ENCODE measurements at places on chromosomes 12 and 14.
A peak's percentile ranks its signal among the peaks of the same experiment; 100 is the strongest.

DNA sequence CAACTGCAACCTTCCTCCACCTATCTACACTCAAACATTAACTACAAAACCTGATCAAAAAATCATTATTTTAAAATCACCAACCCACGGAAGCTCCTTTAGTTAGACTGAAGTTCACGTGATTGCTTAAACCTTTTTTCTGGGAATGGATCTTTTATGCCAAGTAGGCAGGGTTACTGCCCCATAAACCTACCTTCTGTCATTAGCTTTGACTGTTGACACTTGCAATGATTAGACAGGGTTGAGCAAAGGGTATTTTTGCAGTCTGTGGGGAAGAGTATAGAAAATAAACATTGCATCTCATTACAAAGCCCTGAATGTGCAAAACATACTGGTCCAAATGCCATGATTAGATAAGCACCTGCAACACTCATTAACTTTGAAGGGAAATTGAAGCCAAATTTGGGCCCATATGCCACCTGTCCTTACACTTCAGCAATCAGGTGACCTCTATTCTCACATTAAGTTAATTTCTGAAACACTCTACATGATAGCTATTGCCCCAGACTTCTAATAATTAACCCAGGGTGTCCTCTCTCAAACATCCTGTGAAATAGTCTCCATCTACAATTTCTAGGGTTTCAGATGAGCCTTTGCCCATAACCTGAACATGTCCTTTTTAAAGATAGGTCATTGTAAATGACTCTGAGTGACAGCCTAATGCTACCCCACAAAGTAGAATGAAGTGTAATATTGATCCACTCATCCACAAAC is 156.0 kb upstream of the PLEKHG7 start:
- no peak for DNase-seq

- no peak for DNase-seq
These were observed 40.0 kb downstream of the GPR65 start for GRCh38 chr14:88044776-88045446.

- DNase-seq, result no peak
These were observed 457 bp downstream of the SOCS2 start for GRCh38 chr12:93572712-93573551.

- DNase-seq, result no peak
These were observed 50.5 kb downstream of the R3HDM2 start for GRCh38 chr12:57380300-57380699.

DNA sequence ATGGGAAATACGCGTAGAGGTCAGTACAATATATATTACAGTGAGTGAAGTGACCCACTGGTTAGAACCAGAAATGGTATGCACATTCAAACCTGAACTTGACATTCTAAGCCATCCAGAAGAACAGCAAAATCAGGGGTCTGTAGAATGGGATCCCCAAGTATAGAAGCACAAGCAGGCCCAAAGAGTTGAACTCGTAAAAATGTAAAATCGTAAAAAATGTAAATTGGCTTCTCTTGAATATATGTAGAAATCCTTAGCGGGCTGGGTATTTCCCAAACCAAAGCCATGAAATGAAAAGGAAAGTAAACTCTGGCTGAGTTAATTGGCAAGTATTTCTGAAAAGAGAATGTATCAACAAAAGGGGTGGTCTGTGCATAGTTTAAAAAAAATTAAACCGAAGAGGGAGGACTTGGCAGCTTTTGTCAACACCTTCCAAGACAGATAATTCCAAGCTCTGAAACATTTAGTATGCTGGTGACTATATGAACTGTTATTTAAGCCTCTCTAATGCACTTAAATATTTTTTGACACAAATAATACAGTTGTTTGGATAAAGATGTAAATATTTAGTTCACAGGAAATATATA is 1505.6 kb upstream of the FLRT2 start:
- no peak for DNase-seq

DNA sequence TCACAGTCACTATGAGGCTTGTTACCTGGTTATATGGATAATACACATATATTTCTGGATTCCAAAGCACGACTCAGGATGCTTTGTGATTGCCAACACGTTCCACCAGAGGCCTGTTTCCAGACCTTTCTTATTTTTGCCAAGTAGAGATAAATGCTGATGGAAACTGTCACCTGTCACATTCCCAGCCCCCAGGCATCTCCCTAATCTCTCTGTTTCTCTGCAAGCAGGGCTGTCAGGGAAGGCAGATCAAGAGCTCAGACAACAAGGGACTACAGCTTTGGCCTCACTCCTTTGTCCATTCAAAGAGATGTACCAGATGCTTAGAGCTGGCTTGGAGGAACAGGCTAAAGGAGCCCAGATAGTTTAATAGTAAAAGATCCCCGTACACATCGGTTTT is 21.8 kb upstream of the DDHD1 start:
- no peak for DNase-seq

- DNase-seq, result no peak
These were observed 182.5 kb downstream of the SLC2A13 start for GRCh38 chr12:39923364-39923763.

GRCh38 chr14:61696753-61697318 is 1.5 kb downstream of the HIF1A start:
- no peak for DNase-seq

- DNase-seq, result no peak
These were observed 67.2 kb upstream of the PTGR2 start for GRCh38 chr14:73784181-73784987.

DNA sequence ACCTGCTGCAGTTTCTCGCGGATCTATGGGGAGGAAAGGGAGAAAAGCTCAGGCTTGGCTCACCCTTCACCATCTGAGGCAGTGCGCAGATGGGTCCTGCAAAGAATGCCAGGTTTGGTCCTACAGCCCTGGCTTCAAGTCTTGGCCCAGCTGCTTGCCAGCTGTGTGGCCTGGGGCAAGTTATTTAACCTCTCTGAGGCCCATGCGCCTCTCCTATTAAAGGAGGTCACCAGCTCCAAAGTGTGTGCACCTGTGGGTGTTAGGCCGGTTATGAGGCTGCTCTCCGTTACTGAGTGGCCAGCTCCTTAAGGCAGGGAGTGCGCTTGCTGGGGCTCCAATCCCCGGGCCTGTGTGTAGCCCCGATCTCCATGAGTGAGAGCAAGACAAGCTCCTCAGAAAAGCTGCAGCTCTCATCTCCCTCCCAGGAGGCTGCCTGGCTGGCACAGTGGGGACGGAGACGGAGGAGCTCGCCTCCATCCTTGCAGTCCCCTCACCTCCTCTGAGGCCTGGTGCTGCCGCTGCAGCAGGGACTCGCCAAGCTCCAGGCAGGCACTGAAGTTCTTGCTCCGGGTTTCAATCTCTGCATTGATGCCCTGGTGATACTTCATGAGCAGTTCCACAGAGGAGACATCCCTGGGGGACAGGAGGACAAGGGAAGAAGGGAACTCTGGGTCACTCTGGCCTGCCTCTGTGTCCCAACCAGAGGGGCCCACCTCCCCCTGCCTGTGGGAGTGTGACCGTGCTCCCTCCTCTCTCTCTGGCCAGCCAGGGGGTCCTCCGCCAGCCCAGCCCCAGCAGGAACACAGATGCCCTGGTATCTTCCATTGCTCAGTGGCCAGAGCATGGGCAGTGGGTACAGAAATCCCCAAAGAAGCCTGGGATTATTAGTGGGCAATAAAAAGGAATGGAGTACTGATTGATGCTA is 65.1 kb downstream of the PLEKHG3 start:
- no peak for DNase-seq

GRCh38 chr12:42910656-42911055 is 321.1 kb upstream of the PRICKLE1 start:
- DNase-seq, result no peak

- peak; percentile 27 for DNase-seq
These were observed 9.0 kb downstream of the TMBIM6 start for GRCh38 chr12:49750027-49750995.

DNA sequence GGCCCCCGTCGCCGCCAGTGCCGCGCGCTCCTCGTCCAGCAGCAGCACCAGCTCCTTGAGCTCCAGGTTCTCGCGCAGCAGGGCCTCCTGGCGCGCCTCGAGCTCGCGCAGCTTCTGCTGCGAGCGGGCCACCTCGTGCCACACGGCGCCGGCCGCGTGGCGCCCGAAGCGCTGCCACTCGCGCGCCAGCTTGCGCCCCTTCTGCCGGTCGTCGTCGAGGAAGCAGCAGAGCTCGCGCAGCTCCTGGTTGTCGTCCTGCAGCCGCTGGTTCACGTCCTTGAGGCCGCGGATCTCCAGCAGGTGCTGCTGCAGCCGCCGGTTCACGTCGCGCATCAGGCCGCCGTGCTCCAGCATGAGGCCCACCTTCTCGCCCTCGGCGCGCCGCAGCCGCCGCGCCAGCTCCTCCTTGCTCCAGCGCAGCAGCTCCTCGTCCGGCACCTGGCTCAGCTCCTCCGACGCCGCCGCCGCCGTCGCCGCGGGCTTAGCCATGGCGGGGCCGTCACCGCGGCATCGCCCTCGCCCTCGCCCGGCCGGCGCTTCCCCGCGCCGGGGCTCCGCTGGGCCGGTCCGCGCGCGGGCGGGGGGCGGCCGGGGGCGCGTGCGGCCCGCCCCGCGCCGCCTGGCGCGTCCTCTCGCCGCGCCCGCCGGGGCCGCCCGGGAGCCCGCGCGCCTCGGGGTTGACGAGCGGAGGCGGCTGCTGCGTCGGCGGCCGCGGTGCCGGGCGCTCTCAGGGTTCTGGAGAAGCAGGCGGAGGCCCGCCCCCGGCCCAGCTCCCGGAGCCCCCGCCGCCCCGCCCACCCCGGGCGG is at the start of gene CCDC85C:
TSS of gene CCDC85C (minus strand) at position 737 of the 807 bp plus-strand sequence. CDS start at position 489, 248 bp downstream.
- DNase-seq, result peak; percentile 3

GRCh38 chr14:53412819-53413675 is 259.9 kb upstream of the DDHD1 start:
- no peak for DNase-seq

GRCh38 chr12:125453751-125454150 is 388.5 kb downstream of the AACS start:
- DNase-seq, result no peak

DNA sequence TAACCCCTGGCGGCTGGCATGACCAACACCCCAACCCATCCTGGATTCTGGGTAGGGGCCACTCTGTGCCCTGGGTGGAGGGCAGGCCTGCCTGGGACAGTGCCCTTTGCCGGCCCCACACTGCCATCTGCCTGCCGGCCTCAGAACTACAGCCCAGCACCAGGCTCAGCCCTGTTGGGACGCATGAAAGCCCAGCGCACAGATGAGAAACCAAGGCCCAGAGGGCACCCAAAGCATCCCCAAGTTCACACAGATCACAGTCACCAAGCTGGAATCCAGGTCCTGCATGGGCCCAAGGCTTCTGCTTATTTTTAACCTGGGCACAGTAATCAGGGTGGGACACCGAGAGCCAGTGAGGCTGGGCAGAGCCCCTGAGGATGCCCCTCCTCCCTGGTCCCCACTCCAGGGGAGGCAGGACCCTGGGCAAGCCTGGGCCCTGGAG is 26.2 kb downstream of the RFLNA start:
- DNase-seq, result peak; percentile 14

- no peak for DNase-seq
These were observed 37.7 kb upstream of the RMST start for GRCh38 chr12:97424911-97425310.

GRCh38 chr14:76762411-76763095 is 1.3 kb downstream of the VASH1 start:
- no peak for DNase-seq

Measured in stimulated activated CD8-positive, alpha-beta memory T cell treated with anti-CD3 and anti-CD28 coated beads, Interleukin-7, amount 100 ng/mL, for 4 hours (primary cell).